ENCODE measurements at places on chromosomes 12 and 14.

DNA sequence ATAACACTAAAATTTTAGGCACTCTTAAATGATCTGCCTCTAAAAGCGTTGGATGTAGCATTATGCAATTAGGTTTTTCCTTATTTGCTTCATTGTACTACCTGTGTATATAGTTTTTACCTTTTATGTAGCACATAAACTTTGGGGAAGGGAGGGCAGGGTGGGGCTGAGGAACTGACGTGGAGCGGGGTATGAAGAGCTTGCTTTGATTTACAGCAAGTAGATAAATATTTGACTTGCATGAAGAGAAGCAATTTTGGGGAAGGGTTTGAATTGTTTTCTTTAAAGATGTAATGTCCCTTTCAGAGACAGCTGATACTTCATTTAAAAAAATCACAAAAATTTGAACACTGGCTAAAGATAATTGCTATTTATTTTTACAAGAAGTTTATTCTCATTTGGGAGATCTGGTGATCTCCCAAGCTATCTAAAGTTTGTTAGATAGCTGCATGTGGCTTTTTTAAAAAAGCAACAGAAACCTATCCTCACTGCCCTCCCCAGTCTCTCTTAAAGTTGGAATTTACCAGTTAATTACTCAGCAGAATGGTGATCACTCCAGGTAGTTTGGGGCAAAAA, 4.1 kb downstream of the CDKN1B start:
- no peak for DNase-seq

GRCh38 chr12:116524964-116525379, 34.2 kb upstream of the MAP1LC3B2 start:
- DNase-seq, result no peak

GRCh38 chr14:89748004-89748403, 206.5 kb downstream of the EFCAB11 start:
- no peak for DNase-seq

DNA sequence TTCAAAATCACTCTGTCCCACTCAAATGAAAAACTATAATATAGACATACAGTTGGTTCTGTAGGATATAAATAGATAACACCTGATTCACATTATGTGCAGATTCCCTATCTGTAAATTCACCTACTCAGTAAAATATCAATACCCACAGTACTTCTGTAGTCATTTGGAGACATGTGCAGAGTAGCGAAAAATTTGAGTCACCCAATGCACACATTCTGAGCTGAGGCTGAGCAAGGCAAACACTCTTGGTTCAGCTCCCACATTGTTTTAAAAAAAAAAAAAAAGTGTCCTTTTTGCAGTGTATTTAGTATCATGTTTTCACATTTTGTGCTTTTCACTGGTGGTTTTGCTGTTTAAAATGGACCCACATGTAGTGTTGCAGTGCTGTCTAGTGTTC, 27.3 kb upstream of the BBS10 start:
- no peak for DNase-seq

GRCh38 chr12:88371416-88372183, 208.7 kb downstream of the KITLG start:
- DNase-seq, result no peak

GRCh38 chr12:55142669-55143565, 16.7 kb downstream of the OR9K2 start:
- DNase-seq, result peak; percentile 72

- no peak for DNase-seq
These were observed 14.0 kb upstream of the RABGGTA start for GRCh38 chr14:24285351-24285750.

DNA sequence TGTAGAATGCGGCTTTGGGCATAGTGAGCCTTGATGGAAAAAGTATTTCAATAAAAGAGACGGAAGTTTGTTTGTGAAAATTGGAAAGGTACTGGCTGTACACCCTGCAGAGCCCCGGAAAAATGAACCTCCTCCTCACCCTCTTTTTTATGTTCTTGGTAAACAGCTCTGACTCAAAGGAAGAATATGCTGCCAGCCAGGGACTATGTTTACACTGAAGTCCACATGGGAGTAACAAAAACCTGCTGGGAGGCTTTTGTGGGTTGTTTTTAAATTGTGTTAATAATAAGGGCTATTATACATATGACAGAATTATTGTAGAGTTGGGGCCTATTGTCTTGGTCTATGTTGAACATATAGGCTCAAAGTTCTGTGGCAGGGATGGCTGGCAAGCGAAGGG, 70.7 kb downstream of the TTC8 start:
- no peak for DNase-seq

DNA sequence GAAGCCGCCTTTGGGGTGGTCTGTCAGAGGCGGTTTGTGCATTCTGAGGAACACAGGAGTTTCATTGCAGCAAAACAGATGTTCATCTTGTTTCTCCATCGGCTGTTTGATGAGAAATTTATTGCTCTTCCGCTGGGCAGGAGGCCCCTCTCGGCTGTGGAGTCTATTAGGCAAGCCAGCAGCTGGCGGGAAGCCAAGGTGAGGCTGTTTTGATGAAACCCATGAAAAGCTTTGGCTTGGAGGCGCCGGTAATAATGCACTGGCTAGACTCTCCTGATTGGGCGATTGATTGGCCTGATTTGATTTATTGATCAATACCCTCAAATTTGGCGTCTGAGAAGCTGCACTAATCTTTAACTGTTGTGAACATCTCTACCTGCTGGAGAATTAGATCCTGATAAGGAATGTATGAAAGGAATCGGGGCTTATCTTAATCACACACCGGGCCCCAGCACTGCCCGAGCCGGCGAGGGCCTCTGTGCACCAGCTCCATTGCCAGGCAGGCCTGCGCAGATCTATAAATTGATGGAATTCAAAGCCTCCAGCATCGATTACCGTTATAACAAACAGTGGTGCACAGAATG, 187.7 kb downstream of the PHETA1 start:
- no peak for DNase-seq

Measured in SW 1271 (cell line).